Omental fat pad (tissue), 4 donors: ENCODE measurements at places on chromosomes 7 and 10. TPM values are rescaled to one million over a fixed set of nuclear protein-coding genes. Genes with fewer than 3 reads are reported as not detected.

GRCh38 chr7:78594156-78594555 is 795.6 kb downstream of the PHTF2 start:
- DNase-seq: no peak

Gene DLX5
- total RNA-seq: 1.3 TPM

DNA sequence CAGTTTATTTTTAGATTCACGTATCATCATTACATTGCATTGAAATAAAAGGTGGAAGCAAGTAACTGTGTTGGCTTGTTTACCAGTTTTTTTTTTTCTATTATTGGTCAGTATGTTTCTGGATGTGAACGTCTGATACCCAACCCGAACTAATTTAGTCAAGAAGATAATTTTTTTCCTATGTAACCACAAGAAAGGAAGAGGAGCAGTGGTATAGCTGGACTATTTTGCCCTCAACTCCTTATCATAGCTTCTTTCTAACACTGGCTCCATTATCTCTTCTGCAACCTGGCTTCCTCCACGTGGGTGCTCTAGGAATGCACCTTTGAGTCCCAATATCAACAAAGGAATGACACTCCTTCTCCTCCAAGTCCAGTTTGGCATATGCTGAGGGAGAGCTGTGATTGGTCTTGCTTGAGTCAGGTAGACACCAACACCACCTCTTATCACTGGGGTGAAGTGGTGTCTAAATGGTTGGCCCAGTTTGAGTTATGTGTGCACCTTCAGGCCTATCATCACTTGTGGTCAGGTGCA is 29.4 kb downstream of the OR9A2 start:
- no peak for DNase-seq

Gene MRLN
- total RNA-seq: not detected

- no peak for DNase-seq
Observed at GRCh38 chr10:119441921-119442757, 100.4 kb downstream of the RGS10 start.

GRCh38 chr10:131736321-131736980 is 164.4 kb upstream of the PPP2R2D start:
- no peak for DNase-seq

Gene SEC61A2
- 4.5 TPM for total RNA-seq

Gene ELFN1
- 4.3 TPM for total RNA-seq

- no peak for DNase-seq
Observed at GRCh38 chr7:4733936-4734528, 41.4 kb upstream of the AP5Z1 start.
